Mammary epithelial cell (primary cell): ENCODE measurements at places on chromosomes 7 and 10. TPM values are rescaled to one million over a fixed set of nuclear protein-coding genes. Genes with fewer than 3 reads are reported as not detected.

Gene ACHE
- total RNA-seq, result 0.14 and 0.40 TPM in 2 replicates

Gene MUC3A
- 5.3 and 6.0 TPM in 2 replicates for total RNA-seq

Gene ELN
- total RNA-seq, result 0.50 TPM

Gene ARHGEF5
- 46.7 TPM for total RNA-seq

Gene NME8
- not detected in 2 replicates for total RNA-seq

Gene TEX36
- total RNA-seq, result not detected in 2 replicates

Gene GARS1
- total RNA-seq, result 470 TPM

Gene FKBP6
- not detected in 2 replicates for total RNA-seq

Gene COL13A1
- total RNA-seq, result 3.0 and 8.8 TPM in 2 replicates

DNA sequence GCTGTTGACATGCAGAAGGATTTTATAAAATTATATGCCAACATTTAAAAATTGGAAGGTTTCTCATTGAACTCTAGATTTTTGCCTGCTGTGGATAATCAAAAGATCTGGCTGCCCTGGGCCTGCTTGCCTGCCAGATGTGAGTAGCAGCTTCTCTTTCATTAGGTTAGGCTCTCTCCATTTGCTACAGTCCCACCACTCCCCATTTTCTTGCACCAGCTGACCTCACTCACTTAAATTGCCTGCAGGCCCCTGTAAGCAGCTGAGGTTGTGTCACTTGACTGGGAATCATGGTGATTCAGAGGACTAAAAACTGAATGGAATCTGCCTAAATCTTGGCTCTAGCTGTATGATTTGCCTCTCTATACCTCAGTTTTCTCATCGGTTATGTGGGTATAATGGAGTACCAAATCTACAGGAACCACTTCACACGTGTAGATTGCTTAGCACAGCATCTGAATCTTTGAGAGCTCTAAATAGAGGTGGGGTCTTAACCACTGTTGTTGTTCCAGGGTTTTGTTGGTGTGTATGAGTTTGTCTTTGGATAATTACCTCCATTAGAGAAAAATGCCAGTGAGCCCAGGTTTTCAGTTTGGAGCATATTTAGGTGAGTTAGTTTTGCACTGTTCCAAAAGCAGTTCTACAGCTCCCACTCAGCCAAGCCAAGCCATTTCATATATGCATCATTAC is 18.6 kb upstream of the RAPGEF5 start:
- peak; percentile 41 for DNase-seq

GRCh38 chr10:110667620-110668343 is 23.6 kb downstream of the RBM20 start:
- DNase-seq, result no peak

DNA sequence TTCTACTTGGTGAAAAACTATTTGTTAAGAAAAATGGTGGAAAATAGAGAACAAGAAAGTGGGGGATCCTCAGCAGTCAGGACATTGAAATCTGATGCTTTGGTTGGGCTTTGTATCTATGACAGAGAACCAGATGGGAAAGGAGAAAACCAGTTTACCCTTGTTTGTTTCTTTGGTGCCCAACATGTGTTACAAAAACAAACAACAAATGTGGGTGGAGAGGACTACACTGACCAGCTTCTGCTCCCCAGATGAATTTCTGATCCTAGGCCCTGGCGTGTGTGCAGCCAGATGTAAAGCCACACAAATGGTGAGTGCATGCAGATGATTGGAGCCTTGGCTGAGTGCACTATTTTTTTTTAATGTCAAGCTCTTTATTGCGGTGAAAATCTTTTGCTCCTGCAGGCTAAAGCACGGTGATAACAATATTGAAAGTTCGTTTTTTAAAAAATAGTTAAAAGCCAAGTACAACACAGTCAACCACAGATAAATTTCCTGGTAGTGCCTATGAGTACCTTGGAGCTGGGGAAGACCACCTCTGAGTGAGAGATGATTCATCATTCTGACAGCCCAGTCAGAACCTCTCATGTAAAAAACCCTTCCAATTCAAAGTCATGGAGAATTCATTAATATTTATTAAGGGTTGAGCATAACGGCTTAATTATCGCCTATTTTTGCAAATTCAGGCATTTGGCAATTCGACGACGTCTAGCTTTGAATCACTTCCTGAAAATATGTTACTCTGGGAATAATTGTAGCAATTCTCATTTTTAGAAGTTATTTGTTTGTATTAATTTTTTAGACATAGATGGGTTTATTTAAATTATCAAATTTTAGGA is 163.7 kb downstream of the AGMO start:
- no peak for DNase-seq

DNA sequence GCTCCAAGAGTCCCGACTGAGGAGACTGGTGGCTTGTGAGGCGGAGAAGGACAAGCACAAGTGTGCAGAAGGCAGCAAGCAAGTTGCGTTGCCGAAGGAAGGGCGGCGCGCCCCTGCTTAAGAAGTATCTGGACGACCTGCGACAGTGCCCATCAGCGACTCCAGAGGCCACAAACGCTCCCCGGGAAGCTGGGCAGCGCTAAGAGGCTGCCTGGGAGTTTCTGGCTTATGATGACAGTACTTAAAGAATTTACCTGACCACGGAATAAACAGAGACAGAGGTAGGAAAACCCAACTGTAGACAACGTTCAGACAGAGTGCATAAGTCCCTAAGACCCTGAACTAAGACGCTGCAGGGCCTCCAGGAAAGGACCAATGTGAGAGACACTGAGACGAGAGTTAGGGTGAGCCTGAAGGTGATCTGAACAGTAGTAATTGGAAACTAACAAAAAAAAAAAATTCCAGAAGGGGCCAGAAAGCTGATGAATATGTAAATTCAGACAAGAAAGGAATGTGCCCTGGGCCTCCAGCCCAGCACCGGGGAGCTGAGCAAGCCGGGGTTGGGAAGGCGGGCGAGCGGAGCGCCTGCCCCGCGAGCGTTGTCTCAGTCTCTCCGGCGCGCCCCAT is 1.0 kb downstream of the OSBPL3 start:
- DNase-seq, result peak; percentile 69

GRCh38 chr10:110436554-110437350 is 61.0 kb upstream of the DUSP5 start:
- no peak for DNase-seq

DNA sequence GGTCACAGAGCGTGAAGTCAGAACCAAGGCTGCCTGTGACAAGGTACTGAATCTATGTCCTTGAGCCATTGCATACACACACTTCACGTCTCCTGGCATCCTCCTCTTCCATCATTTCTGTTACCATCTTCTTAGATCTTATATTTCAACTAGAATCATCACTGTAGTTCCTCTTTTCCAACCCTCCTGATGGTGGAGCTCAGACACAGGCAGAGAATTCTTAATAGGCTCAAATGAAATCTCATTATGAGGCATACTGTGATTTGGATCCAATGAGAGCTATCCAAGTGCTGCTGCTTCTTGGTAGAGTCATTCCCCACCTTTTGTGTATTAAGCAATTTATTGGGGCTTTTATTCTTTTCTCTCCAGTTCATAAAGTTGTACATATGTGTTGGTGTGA is 113.2 kb downstream of the CALCR start:
- DNase-seq, result no peak

DNA sequence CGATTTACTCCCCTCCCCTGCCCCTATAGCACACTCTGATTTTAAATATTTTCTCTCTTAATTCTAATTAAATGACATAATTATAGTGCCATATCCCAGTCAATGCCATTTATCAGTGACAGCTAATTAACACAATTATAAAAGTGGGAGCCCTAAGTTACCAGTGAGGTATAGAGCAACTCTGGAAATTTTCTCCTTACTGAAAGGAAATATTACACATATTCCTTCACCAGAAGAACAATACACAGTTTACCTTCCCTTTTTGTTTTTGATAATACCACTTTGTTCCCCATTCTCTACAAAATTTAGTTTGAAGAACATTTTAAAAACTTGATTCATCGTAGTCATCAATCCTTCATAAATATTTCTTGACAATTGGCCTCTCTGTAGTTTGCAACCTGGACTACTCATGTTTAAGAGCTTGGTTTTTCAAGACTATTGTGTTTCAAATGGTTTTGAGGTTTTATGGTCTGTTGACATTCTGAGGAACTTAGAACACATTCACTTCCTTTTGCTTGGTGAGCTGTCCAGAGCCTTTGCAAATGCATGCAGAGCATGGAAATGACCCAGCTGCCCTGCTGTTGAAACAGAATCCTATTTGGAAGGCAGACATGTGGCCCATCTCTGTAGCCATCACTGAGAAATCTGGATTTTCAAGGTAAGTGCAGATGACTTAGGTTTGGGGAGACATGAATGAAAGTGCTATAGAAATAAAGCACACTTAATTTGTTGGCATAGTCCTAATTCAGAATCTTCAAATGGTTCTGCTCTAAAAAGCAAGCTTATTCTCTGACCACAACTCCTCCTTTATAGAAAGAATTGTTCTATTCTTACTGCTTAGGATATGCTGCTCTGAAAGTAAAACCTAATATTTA is at the start of gene GPR141:
Gene GPR141, plus strand, starts transcription at position 521 of the 875 bp plus-strand sequence. CDS start 56,628 bp downstream, outside the sequence.
- no peak for DNase-seq

DNA sequence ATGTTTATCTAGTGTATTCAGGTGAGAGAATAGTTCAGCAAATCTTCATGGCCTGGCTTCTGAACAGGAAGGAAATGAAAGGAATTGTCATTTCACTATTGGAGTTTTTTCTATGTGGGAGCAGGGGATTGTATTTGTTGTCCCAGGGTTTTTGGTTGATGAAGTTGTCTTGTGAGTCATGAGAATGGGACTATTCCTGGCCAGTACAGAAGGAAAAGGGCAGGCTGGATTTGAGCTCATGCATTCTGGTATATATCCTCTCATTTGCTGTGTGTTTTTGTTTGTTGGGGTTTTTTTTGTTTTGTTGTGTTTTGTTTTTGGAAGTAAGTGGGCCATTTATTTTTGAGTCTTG is 101.2 kb upstream of the MKLN1 start:
- no peak for DNase-seq

GRCh38 chr10:107094824-107095522 is 69.5 kb downstream of the SORCS1 start:
- DNase-seq, result no peak

DNA sequence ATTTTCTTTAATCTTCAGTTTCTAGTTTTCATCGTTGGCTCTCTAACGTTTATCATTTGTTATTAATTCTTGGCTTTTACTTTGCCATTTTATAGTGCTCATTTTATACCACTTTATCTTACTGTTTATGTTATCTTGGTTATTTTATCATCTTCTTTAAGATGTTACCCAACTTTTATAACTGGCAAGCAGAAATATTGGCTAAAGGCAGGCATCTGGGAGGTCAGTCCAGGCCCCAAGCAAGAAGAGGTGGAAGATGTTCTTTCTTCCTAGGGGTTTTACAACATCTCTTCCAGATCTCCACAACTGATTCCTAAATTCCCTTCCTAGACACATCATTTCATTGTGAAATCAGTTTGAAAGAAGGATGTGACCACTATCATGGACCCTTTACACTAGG is 208.1 kb downstream of the AHR start:
- no peak for DNase-seq

DNA sequence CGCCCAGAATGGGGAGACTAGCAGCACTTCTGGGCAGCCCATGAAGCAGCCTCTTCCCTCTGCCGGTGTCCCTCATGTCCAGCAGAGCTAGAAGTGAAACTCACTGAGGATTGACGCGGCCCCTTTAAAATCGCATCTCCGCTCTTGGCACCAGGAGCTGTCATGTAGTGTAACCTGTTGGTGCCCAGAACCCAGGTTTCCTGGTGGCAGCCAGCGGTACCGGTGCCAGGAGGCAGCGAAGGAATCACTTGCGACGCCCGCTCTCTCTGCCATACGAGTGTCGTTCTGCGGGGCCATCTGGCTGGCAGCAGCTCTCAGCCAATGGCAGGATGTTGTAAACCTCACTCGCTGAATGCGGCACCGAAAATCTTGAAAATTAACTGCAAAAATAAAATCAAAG is 82.7 kb downstream of the CUX1 start:
- DNase-seq, result peak; percentile 48

GRCh38 chr7:935164-935873 is 19.2 kb downstream of the ADAP1 start:
- no peak for DNase-seq

- DNase-seq, result peak; percentile 67
Observed at GRCh38 chr7:121081327-121081936, 92.9 kb downstream of the CPED1 start.

- DNase-seq, result peak; percentile 50
Observed at GRCh38 chr10:15167411-15168290, 842 bp downstream of the NMT2 start.

- no peak for DNase-seq
Observed at GRCh38 chr7:128266529-128266882, 25.4 kb downstream of the LEP start.

GRCh38 chr7:129610709-129611245 is 743 bp upstream of the NRF1 start:
- no peak for DNase-seq

DNA sequence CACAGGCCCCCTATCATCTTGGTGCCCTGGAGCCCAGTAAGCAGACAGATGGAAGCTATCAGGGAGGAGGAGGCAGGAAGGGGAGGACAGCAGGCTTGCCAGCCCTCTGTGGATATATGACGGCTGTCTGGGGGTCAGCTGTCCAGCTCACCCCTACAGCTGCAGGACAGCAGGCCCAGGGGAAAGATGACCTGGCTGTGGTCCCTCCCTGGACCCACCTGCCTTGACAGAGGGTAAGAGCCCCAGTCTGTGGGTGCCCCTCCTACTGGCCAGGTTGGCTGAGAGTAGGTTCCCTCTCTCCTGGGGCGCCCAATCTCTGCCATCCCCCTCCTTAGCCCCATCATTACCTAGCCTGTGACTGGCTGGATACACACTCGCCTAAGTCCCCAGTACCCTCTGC is 62.5 kb downstream of the C10orf143 start:
- no peak for DNase-seq

- DNase-seq, result no peak
Observed at GRCh38 chr10:45076891-45077290, 76.2 kb downstream of the ZNF22 start.

- DNase-seq, result no peak
Observed at GRCh38 chr10:86314616-86315548, 51.7 kb downstream of the GRID1 start.

GRCh38 chr7:51280156-51280555 is 36.5 kb downstream of the COBL start:
- DNase-seq, result no peak

DNA sequence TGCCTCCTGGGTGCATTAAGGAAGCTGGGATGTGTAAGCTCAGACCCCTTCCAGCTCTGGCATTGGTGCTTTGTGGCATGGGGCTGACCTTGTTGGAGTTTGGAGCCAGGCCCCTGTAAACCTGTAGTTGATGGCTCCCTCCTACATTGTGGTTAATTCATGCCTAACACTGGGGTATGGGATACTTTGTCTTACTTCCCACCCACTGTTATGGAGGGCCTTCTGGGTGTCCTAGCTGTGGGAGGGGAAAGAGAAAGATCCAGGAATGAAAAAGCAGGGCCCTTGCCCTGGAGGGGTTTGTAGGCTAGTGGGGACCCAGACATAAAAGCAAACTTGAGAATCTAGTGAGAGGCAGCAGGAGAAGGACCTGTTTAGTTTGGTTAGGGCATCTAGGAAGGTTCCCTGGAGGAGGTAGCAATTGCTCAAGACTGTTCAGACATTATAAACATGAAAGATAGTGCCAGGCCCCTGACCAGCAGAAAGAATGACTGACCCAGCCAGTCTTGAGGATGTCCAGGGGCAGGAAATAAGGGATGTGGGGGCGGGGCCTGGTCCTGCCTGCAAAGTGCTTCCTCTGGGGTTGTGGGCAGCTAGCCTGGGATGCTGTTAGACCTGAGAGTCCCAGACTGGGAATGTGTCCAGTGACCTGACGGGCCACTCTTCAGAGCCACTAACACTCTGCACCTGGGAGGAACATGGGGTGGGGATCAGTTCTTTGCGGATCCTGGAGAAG is 6.6 kb downstream of the ADAMTS14 start:
- DNase-seq, result no peak
